ENCODE measurements at places on chromosomes 11 and 22.

- no peak for DNase-seq
Measured at GRCh38 chr11:77051511-77051910, 15.3 kb upstream of the CAPN5 start.

DNA sequence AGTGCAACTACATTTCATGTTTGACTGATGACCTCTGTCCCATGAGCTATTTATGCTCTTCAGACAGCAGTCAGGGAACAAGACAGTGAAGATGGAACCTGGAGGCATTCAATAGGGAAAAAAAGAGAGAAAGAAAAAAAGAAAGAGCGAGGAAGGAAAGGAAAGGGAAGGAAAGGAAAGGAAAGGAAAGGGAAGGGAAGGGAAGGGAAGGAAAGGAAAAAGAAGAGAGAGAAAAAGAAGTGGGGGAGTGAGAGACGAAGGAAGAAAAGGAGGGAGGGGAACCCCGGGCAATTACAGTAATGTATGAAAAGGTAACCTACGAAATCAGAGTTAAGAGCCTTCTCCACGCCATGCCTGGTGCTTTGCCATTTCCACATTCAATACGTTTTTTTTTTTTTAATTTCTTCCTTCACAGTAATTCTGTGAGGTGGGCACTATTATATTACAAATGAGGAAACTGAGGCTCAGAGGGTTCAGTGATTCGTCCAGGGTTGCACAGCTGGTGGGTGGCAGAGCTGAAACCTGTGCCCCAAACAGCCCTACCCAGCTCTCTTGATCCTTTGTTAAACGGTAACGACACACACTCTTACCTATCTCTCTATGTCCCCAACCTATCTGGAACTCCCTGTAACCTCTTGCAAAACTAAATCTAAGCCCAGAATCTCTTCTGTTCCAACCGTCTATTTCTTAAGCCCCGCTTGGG lies 39.3 kb downstream of the ETS1 start:
- DNase-seq, result no peak

DNA sequence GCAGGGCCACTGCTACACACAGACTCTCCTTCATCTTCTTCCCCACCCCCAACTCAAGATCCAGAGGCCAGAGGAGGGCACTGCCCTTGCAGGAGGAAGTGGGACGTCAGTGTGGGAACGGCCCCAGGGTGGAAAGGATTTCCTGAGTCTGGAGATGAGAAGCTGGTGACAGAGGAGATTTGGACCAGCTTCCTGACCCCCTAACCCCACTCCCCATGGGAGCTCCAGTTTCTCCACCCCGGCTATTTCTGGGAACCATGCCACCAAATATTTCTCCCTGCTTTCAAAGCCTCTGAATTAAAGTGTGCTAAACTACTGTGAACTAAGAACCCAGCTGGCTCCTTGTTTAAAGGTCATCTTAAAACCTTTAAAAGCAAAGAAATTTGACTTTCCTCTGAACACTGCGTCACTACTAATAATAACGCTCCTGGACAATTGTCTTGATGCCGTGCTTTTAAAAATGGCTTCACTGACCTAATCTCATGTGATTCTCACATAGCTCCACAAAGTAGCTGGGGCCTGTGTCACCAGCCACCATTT lies 46.6 kb downstream of the CWC15 start:
- no peak for DNase-seq

DNA sequence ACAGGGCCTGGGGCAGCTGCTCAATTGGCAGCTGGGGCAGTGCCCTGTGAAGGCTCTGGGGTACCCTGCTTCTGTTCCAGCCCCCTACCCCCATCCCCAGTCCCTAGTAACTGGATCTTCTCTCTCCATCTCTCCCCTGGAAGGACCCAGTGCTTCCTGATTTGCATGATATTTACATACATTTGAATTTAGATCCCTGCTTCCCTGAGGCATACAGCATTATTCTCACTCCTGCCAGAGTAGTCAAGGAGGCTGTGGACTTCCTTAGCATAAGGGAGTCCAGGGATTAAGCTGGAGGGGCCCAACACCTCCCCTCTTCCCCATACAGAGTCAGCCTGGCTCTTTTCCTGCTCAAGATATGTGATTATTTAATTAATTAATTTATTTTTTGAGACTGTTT lies 24.7 kb downstream of the TEF start:
- no peak for DNase-seq

DNA sequence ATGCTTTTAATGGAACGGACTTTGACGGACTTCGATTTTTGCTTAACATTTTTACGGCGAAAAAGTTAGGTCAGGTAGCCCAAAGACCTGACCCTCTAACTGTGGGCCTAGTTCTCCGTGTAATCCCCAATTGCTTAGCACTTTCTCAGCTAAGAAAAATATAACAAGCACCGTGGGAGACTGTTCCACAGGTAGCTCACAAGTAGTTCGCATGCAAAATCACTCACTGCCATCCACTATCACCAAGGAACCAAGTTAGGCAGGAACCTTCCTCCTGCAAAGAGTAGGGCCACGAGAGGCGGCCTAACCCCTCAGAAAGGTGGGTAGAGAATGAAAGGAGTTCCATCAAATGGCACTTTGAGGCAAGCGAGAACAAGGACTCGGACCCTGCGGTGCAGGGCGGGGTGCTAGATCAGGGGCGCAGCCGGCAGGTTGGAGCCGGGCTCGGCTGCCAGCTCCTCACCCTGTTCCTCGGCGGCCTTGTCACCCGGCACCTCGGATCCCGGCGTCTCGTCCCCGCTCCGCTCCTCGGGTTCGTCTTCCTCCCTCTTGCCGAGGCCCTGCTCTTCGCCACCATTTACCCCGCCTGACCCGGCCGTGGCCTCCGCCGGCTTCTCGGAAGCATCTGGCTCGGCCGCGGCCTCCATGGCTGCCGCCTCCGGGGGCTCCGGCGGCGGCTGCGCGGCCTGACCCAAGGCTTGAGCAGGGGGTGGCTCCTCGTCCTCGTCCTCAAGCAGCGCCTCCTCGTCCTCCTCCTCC lies 922 bp downstream of the HNRNPUL2 start:
- no peak for DNase-seq

DNA sequence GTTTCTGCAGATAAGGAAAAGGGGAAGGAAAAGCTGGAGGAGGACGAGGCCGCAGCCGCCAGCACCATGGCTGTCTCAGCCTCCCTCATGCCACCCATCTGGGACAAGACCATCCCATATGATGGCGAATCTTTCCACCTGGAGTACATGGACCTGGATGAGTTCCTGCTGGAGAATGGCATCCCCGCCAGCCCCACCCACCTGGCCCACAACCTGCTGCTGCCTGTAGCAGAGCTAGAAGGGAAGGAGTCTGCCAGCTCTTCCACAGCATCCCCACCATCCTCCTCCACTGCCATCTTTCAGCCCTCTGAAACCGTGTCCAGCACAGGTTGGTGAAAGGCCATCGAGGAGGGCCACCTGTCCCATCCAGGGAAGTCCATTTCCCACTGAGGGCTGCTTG lies 5.6 kb downstream of the TEF start:
- no peak for DNase-seq

- DNase-seq, result no peak
Measured at GRCh38 chr11:17595526-17596309, 48.7 kb downstream of the OTOG start.

DNA sequence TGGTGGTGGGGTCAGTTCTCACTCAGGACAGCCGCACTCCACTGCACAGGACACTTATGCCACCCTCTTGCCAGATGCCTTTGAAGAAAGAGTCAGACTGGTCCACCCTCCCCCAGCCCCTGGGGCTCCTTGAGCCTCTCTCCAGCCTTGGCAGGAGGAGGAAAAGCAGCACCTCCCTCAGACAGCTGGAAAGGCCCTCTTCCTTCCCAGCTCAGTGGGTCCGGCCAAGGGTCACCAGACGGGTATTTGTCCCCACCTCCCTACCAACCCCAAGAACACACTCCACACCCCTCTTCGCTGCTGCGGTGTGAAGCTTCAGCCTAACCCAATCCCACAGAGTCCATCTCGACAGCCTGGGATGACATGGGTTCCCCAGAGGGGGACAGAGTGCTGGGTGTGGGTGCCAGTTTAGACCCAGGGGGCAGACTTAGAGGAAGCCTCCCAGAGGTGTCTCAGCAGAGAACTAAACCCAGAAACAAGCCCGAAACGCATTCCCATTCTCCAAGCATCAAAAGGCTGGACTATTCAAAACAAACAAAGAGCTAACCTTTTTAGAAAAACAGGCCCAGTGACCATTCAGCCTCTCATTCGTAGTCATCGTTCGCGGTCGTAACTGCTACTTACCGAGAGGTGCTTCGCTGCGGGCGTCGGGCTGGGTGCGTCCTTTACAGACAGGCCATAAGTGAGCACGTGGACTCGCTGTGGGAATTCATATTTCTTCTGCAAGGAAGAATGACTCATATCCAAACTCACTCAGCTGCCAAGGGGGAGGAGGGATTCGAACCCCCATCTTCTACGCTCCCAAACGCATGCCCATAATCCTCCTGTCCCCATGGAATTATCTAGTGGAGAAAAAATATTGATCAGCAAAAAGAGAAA lies 57.5 kb upstream of the ANO1 start:
- no peak for DNase-seq

- DNase-seq, result no peak
Measured at GRCh38 chr11:114614127-114614720, 18.6 kb upstream of the NXPE4 start.

DNA sequence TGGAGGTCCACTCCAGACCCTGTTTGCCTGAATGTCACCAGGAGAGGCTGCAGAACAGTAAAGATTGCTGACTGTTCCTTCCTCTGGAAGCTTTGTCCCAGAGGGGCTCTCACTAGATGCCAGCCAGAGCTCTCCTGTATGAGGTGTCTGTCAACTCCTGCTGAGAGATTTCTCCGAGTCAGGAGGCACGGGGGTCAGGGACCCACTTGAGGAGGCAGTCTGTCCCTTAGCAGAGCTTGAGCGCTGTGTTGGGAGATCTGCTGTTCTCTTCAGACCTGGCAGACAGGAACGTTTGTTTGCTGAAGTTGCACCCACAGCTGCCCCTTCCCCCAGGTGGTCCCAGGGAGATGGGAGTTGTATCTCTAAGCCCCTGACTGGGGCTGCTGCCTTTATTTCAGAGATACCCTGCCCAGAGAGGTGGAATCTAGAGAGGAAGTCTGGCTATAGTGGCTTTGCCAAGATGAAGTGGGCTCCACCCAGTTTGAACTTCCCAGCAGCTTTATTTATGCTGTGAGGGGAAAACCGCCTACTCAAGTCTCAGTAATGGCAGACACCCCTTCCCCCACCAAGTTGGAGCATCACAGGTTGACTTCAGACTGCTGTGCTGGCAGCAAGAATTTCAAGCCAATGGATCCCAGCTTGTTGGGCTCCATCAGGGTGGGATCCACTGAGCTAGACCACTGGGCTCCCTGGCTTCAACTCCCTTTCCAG lies 99.4 kb downstream of the PDE3B start:
- no peak for DNase-seq

DNA sequence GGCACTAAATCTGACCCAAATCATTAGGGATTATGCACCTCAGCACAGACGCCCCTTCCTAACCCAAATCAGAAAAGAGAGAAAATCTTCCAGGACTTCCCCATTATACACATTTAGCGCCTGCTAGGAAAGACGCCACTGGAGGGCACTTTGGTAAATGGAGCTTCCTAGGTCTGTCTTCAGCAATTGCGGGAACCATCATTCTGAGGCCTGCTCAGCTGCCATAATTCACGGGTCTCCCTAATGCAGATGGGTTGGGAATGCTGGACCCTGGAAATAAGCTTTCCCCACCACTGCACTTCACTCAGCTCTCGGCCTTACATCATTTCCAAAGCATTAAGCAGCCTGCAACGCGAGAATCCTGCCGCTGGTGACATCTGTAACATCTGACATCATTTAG lies 86.2 kb upstream of the OPCML start:
- no peak for DNase-seq

DNA sequence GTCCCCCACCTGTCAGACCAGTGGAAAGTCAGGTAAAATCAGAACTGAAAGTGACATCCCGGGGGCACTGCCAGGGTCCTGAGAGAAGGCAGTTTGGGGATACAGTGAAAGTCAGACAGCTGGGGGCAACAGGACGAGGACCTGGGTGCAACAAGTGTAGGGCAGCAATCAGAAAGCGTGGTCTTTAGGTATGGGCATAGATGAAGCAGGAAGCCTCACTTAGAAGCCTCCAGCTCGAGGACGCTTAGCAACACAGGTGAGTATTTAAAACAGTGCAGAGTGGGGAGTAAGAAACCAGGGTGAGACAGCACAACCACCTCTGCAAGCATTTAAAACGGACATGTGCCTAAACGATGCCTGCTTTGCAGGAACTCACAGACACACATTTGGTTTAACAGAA lies 64.6 kb upstream of the POU2AF1 start:
- DNase-seq, result no peak

GRCh38 chr11:114442536-114442935 lies 3.3 kb downstream of the REXO2 start:
- no peak for DNase-seq

DNA sequence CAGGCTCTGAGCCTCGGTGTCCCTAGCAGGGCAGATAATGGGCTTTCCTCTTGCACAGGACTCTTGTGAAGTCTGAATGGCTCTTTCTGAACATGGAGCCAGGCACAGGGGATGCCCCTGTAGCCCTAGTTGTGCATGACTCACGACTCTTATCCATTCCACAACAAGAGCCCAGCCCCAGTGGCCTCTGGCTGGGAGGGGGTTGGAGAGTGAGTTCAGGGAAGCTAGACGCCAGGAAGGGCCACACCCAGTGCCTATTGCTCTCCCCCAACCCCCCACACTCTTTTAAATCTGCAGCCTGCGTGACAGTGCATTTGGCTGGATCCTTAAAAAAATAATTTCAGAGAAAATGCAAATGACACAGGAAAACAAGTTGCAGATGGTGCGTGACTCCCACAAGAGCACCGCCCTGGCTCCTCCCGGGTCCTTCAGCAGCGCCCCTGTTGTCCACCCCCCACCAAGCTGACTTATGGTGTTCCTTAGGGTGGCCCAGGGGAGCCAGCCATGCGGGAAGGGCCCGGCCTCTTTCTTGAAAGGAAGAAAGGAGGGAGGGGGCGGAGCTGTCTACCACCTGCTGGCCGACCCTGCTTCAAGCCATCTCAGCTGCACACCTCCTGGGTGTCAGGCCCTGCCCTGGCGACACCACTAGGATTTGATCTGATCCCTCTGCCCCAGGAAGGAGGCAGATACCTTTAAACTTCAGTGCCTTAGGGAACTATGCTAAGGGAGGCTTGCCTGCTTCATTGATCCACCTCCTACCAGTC lies 74.7 kb downstream of the MN1 start:
- DNase-seq, result no peak

- DNase-seq, result no peak
Measured at GRCh38 chr11:122036018-122036417, 80.0 kb downstream of the BLID start.

All from activated CD4-positive, alpha-beta T cell treated with anti-CD3 and anti-CD28 coated beads for 4 hours (primary cell).